ENCODE measurements at places on chromosomes 4 and X. TPM values are rescaled to one million over a fixed set of nuclear protein-coding genes. Genes with fewer than 3 reads are reported as not detected.

- DNase-seq, result no peak
- H3K4me1 ChIP-seq, result no peaks in the 10 kb centered on the region
- no peaks in the 10 kb centered on the region for H3K27me3 ChIP-seq
- H3K36me3 ChIP-seq, result peaks cover 52% of the 10 kb centered on the region
- no peak overlapping the region for H3K4me3 ChIP-seq
- no peak overlapping the region for H3K27ac ChIP-seq
Observed at GRCh38 chr4:2741626-2742025, 14.5 kb downstream of the TNIP2 start.

INPP4B gene
- total RNA-seq, result 55.1 TPM

DNA sequence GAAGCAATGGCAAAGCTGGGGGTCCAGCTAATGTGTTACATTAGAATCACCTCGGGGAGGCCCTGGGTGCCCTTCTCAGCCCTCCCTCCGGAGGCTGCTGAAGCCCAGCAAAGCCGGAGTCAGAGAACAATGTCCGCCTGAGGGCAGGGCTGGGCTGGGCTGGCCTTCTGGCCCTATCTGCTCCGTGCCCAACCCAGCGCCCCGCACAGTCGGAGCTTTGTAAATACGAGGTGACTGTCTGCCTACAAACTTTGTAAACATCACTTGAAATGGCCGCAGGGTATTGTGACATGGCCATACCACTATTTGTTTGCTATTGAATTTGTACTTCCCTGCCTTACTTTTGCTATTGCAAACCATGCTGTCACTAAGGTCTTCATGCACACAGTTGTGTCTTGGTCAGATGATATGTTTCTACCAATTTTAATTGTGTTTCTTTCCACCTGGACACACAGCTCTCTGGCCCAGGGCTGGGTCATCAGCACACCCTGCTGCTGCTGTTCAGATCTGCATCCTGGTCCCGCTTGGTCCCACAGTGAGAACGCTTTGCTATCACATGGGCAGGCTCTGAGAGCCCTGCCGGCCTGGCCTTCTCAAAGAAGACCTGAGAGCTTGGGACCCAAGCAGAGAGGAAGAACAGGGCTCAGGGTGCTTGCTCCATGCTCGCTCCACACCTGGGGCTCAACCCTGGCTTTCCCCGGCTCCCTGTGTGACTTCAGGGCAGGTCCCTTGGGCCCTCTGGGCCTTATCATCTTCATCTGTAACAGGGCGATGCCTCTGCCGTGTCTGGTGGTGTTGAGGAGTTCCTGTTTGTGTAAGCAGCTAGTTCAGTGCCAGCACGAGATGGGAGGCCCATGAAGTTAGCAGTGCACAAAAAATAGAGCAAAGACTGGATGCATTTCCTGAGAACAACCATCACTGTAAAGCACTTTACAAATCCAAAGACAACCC, 2.3 kb downstream of the S100P start:
- peaks cover 13% of the 10 kb centered on the region for H3K4me1 ChIP-seq
- no peak overlapping the region for H3K4me3 ChIP-seq
- H3K27ac ChIP-seq, result no peak overlapping the region
- no peak for DNase-seq

BRCC3 gene
- total RNA-seq, result 9.4 TPM

DNA sequence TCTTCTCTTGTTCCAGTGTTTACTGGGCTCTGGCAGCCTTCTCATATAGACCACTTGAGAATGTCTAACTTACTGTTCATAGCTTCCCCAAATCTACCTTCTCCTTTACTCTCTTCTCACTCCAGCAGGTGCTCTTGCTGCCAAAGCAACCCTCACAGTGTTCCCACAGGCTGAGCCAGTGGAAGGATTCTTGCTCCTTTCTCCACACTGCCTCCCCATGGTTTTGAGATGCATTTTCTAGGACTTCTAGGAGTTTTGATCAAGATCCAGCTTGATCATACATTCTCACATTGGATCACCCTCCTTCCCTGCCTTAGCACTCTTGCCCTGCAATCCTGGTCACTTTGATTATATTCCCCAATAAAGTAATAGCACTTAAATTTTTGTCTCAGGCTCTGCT, 230.8 kb downstream of the TMEM47 start:
- H3K4me1 ChIP-seq, result no peaks in the 10 kb centered on the region
- no peak overlapping the region for H3K27ac ChIP-seq
- no peak for DNase-seq
- no peaks in the 10 kb centered on the region for H3K27me3 ChIP-seq
- no peak overlapping the region for H3K4me3 ChIP-seq
